NB4 (cell line): ENCODE measurements at places on chromosomes 5 and 9.

DNA sequence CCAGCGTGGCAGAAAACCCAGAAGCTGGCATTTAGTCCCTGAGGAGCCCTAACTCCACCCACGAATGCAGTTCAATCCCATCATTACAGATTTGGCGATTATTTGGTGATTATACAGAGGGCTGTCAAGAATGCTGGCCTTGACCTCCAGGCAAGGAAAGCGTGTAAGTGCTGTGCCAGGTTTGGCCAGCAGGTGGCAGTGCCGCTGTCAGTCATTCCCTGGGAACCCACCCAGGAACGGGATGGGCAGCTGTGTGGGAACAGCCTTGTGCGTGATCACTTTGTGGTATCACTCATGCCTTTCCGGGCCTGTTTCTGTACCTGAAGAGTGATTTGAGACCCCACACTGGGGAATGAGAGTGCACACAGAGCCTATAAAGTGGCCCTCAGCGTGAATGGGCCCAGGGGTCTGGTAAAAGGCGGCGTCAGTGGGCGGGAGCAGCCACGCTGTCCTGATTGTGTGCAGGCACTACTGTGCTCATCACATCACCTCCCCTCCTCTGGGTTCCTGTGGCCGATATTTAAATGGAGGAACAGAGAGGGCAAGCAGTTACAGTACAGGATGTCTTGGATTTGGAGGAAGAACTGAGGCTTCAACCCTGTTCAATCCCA is 215.6 kb downstream of the ROR2 start:
- DNase-seq = peak; percentile 49

DNA sequence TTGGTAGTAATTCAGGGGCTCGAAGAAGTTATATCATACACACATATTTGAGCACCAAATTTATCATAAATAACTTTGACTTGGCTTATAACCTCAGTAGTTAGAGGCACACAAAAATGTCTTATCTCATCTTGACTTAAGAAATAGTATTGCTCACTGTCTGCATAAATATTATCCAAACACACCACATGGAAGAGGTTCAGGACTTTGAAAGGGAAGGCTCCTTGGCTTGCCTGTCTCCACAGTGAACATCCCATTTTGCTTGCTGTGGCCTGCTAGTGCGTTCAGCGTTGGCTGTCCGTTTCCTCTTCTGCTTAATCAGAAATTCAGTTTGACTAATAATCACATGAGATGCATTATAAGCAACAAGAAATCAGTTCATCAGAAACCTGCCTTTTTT is 13.9 kb downstream of the GRXCR2 start:
- no peak for DNase-seq

- DNase-seq = no peak
Measured at GRCh38 chr5:124264499-124264898, 481.9 kb downstream of the ZNF608 start.

DNA sequence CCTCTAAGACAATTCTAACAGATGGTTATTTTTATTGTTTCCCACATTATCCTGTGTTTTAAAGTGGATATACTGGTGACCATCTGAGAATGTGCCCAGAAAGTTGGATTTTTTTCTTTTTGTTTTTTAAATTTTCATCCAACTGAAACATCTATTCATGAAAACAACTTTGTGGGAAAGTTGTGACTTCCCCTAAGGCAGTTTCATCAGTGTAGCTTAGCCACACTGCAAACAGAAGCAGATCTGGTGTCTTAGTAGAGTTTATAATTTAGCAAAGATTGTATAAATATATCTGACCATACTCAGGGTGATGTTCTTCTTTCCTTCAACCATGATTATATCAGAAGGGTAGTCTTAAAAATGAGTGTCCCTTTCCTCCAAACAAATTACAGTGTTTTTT is 1241.3 kb downstream of the MAT2B start:
- DNase-seq = no peak
